Left renal pelvis (tissue), 4 donors: ENCODE measurements at places on chromosomes 7 and 10.
A peak's percentile ranks its signal among the peaks of the same experiment; 100 is the strongest.

- DNase-seq = no peak
Observed at GRCh38 chr7:22109761-22110160, 164.1 kb upstream of the CDCA7L start.

- DNase-seq = no peak
Observed at GRCh38 chr7:124779620-124780019, 14.0 kb upstream of the GPR37 start.

DNA sequence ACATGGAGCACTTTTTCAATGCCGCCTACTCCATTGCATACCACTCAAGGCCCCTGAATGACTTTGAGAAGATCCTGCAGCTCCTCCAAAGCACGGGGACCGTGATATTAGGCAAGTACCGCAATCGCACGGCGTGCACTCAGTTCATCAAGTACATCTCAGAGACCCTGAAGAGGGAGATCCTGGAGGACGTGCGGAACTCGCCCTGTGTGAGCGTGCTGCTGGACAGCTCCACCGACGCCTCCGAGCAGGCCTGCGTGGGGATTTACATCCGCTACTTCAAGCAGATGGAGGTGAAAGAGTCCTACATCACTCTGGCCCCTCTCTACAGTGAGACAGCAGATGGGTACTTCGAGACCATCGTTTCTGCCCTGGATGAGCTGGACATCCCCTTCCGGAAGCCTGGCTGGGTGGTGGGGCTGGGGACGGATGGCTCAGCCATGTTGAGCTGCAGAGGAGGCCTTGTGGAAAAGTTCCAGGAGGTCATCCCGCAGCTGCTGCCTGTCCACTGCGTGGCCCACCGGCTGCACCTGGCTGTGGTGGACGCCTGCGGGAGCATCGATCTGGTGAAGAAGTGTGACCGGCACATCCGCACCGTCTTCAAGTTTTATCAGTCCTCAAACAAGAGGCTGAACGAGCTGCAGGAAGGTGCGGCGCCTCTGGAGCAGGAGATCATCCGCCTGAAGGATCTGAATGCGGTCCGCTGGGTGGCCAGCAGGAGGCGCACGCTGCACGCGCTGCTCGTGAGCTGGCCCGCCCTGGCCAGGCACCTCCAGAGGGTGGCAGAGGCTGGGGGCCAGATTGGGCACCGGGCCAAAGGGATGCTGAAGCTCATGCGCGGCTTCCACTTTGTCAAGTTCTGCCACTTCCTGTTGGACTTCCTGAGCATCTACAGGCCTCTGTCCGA is 12.7 kb upstream of the ATP6V0E2 start:
- DNase-seq = no peak

GRCh38 chr7:72493850-72494661 is 81.9 kb upstream of the CALN1 start:
- peak; percentile 16 for DNase-seq

DNA sequence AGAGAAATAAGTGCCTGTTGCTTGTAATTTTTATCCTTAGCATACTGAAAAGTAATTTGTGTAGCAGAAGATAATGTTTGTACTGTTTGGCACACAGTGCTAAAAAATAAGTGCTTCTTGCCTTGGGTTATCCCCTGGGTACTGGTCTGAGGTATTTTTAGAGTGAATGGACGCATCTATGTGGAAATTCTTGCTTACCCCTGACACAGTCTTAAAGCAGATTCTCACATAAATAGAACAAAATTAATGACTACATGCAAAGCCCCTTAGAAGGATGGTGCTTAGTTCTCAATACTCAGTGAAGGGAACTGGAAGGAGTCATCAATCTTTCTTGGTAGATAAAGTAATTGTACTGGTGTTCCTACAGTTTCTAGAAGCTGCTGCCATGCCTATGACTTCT is 548.6 kb downstream of the ARL4A start:
- no peak for DNase-seq

DNA sequence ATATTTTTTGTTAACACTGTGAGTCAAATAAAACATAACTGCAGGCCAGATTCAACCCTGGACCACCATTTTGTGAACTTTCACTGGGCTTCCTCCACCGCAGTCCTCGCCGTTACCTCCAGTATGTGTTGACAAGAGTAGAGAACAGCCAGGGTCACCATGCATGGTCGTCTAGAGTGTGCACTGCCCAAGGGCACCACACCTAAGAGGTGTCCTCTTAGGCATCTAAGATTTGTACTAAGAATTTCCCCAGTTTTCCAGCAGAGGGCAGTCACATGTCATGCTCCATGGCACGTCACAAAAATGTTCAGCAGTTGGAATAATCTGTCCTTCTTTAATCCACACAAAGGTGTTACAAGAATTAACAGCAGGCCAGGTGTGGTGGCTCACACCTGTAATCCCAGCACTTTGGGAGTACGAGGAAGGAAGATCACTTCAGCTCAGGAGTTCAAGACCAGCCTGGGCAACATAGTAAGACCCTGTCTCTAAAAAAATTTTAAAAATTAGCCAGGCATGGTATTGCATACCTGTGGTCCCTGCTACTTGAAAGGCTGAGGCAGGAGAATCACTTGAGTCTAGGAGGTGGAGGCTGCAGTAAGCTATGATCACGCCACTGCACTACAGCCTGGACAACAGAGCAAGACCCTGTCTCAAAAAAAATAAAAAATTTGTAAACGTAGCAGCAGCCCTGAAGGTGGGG is 71.2 kb upstream of the FOXK1 start:
- no peak for DNase-seq

- DNase-seq = no peak
Observed at GRCh38 chr7:77837275-77837674, 38.7 kb downstream of the PHTF2 start.

- DNase-seq = no peak
Observed at GRCh38 chr10:85642421-85643170, 724.0 kb downstream of the GRID1 start.

GRCh38 chr10:52053497-52053896 is 260.6 kb upstream of the DKK1 start:
- DNase-seq = no peak

- DNase-seq = no peak
Observed at GRCh38 chr7:3370068-3370830, 69.2 kb downstream of the SDK1 start.
